Lung microvascular endothelial cell (primary cell): ENCODE measurements at places on chromosomes 12 and 14.

- DNase-seq, result no peak
Observed at GRCh38 chr12:3959799-3960560, 86.8 kb upstream of the PARP11 start.

DNA sequence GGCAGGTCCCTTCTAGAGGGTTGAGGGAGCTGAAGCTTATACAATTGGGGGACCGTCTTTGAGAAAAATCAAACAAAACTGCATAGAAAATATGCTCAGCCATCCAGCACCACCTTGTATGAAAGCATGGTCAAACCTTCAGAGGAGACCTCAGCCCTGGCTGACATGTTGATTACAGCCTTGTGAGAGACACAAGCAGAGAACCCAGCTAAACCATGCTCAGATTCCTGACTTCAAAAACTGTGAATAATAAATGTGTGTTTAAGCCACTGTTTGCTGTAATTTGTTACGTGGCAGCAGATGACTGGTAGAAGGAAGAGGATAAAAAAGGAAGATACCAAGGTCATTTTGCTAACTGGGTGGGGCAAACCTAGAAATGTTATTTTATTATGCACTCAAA, 115.7 kb downstream of the NUAK1 start:
- DNase-seq, result no peak

GRCh38 chr14:89032086-89032649, 207.7 kb downstream of the TTC8 start:
- DNase-seq, result no peak

- DNase-seq, result peak; percentile 3
Observed at GRCh38 chr14:58401587-58401986, 5.9 kb downstream of the TOMM20L start.

GRCh38 chr14:37114002-37114401, 58.4 kb downstream of the SLC25A21 start:
- DNase-seq, result no peak

GRCh38 chr12:30286345-30286926, 409.2 kb downstream of the IPO8 start:
- peak; percentile 58 for DNase-seq

GRCh38 chr12:3277306-3277943, 200.2 kb downstream of the TSPAN9 start:
- no peak for DNase-seq

GRCh38 chr12:123064885-123065619, 84.6 kb downstream of the ARL6IP4 start:
- no peak for DNase-seq

- no peak for DNase-seq
Observed at GRCh38 chr12:84294246-84294645, 618.4 kb downstream of the SLC6A15 start.

- DNase-seq, result no peak
Observed at GRCh38 chr12:47885012-47885501, 19.7 kb downstream of the VDR start.

DNA sequence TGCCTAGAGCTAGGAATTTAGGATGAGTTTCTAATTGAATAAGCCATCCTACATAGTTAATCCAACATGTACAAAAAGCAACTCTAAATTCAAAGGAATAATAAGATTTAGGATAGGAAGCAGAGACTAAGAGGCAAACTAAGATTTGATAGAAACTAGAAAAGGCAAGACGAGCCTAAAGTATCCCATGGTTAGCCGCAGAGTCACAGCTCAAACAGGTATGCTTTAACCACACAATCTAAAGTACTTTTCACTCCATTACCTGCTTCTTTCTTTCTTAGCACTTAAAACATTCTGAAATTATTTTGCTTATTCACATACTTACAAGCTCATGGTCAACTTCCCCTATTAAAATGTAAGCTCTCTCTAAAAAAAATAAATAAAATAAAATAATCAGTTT, 51.8 kb downstream of the OTOGL start:
- no peak for DNase-seq

- DNase-seq, result no peak
Observed at GRCh38 chr12:128609861-128610260, 213.9 kb downstream of the SLC15A4 start.
